T-helper 2 cell treated with Interferon-gamma antibody and Interleukin-4, amounts not matched to agents 5 μg/mL and 100 μg/mL, for 36 hours (primary cell): ENCODE measurements at places on chromosomes 1 and 21.

DNA sequence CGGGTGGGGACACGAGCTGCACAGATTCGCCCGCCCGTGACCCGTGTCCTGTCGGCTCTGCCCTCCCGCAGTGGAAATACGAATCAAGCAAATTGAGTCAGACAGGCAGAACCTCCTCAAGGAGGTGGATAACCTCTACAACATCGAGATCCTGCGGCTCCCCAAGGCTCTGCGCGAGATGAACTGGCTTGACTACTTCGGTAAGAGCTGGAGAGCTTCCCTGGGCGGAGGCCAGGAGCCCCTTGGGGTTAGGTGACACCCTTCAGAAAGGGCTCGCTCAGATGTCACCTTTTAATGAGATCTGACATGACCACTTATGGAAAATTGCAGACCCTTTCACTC lies 489 bp downstream of the CDCA8 start:
- peak overlapping the region; percentile 96 for H3K4me3 ChIP-seq
- no peaks in the 10 kb centered on the region for H3K27me3 ChIP-seq
- no peak for DNase-seq
- peaks cover 32% of the 10 kb centered on the region for H3K36me3 ChIP-seq
- peaks cover 43% of the 10 kb centered on the region for H3K4me1 ChIP-seq

DNA sequence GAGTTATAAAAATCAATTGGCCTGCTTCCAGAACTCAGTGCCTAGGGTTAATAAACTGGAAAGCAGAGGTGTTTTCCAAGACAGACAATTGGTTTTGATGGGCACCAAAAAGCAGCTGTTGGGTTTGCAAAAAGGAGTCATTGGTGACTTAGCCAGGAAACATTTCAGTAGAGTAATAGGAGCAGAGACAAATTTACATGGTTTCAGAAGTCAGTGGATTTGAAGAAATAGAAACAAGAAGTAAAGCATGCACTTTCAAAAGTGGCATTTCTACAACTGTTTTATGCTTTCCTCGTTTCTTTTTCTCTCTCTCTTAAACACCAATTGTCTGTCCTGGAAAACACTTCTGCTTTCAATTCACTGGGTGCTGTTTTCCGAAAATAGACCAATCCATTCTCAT lies 87.8 kb downstream of the GLUL start:
- H3K36me3 ChIP-seq, result no peaks in the 10 kb centered on the region
- H3K27me3 ChIP-seq, result no peaks in the 10 kb centered on the region
- H3K4me1 ChIP-seq, result peaks cover 30% of the 10 kb centered on the region

GRCh38 chr1:155969377-155969791 lies 9.0 kb downstream of the ARHGEF2 start:
- peaks cover 72% of the 10 kb centered on the region for H3K4me1 ChIP-seq
- H3K27ac ChIP-seq, result peak overlapping the region; percentile 83
- H3K36me3 ChIP-seq, result peaks cover 72% of the 10 kb centered on the region

DNA sequence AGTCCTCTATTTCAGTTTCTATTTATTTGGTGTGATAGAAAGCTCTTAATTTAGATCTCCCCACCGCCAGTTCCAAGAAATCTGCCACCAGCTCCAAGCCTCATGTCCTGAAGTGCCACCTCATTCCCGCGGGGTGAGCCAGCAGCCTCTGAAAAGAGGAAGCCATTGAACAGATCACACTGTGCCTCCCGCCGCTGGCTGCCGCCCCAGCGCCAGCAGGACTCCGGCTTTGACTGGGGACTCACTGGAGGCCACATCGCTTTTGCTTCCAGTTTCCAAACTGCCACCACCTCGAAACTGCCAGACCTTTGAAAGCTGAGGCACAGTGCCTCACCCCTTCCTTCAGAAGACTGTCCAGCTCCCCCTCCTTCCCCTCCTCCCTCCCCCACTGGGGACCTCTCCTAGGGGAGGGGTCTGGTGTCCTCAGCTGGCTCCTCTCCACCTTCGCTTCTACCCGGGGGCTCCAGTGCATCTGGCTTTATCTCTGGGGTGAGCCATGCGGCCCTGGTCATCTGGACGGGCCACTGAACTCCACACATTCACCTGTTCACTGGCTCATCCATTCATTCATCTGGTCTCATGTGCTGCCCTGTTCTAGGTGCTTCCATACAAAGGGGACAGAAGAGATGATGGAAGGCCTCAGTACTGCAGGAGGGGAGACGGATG lies 58.9 kb downstream of the VPS26C start:
- H3K4me3 ChIP-seq, result peak overlapping the region; percentile 71
- H3K27me3 ChIP-seq, result peaks cover 2% of the 10 kb centered on the region
- peak overlapping the region; percentile 76 for H3K27ac ChIP-seq
- H3K4me1 ChIP-seq, result peaks cover 15% of the 10 kb centered on the region
- H3K36me3 ChIP-seq, result peaks cover 2% of the 10 kb centered on the region

DNA sequence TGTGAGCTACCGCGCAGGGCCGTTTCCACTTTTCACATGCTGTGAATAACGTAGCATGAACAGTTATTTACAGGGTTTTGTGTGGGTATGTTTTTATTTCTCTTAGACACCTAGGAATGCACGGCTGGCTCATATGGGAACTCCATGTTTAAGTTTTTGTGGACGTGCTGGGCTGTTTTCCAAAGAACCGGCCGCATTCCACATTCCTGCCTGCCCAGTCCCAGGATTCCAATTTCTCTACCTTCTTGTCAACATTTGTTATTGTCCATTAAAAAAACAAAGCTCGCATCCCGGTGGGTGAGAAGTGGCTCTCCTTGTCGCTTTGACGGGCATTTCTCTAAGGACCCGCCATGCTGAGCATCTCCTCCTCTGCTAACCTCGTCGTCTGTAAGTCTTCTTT lies 47.1 kb upstream of the LRRC3 start:
- H3K27me3 ChIP-seq, result no peaks in the 10 kb centered on the region
- no peaks in the 10 kb centered on the region for H3K4me1 ChIP-seq
- peaks cover 37% of the 10 kb centered on the region for H3K36me3 ChIP-seq
- no peak for DNase-seq
- no peak overlapping the region for H3K4me3 ChIP-seq

GRCh38 chr1:199721001-199721400 lies 306.5 kb upstream of the NR5A2 start:
- peaks cover 5% of the 10 kb centered on the region for H3K4me1 ChIP-seq
- no peak overlapping the region for H3K27ac ChIP-seq
- H3K4me3 ChIP-seq, result no peak overlapping the region
- peaks cover 2% of the 10 kb centered on the region for H3K27me3 ChIP-seq
- no peak for DNase-seq

GRCh38 chr1:244199902-244200301 lies 148.8 kb downstream of the ZBTB18 start:
- H3K36me3 ChIP-seq, result no peaks in the 10 kb centered on the region
- H3K27me3 ChIP-seq, result peaks cover 1% of the 10 kb centered on the region
- no peak overlapping the region for H3K27ac ChIP-seq
- no peak overlapping the region for H3K4me3 ChIP-seq
- no peaks in the 10 kb centered on the region for H3K4me1 ChIP-seq

DNA sequence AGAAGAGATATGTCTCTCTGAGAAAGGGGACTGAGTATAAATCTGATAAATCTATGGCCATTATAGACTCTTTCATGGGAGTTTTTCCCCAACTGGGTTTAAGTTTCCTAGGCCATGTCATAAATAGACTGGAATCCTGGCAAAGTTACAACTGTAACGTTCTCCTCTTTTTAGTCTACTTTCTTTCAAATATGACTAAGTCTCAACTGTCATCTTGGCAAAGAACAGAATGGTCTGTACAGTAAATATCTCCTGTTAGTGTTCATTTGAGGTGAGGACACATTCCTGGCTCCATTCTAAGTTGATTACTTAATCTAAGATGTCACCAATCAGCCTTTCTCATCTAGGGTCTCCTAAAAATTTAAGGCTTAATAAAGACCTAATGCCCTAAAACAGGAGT lies 300.5 kb downstream of the BRINP2 start:
- DNase-seq, result no peak
- H3K36me3 ChIP-seq, result no peaks in the 10 kb centered on the region
- no peaks in the 10 kb centered on the region for H3K4me1 ChIP-seq

DNA sequence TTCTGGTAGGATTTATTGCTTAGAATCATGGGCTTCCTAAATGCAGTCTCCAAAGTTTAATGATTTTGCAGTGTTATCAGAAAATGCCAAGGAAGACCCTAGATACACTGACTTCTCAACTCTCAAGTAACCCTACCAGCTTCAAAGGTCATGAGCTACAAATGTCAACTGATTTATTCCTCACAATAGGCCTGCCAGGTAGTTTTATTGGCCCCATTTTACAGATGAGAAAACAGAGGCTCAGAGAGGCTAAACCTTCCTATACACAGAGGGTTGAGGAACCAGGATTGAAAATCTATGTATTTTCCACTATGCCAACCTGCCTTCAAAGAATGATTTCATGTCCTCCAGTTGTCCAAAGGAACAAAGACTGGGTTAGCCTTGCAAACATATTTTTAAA lies 384.4 kb upstream of the POU3F1 start:
- H3K4me1 ChIP-seq, result no peaks in the 10 kb centered on the region
- DNase-seq, result no peak
- no peak overlapping the region for H3K4me3 ChIP-seq
- H3K36me3 ChIP-seq, result no peaks in the 10 kb centered on the region

GRCh38 chr1:179867493-179868330 lies 9.9 kb downstream of the TOR1AIP2 start:
- H3K4me3 ChIP-seq, result no peak overlapping the region
- peaks cover 11% of the 10 kb centered on the region for H3K4me1 ChIP-seq
- no peak for DNase-seq
- no peak overlapping the region for H3K27ac ChIP-seq

- H3K4me3 ChIP-seq, result no peak overlapping the region
- no peak overlapping the region for H3K27ac ChIP-seq
These were observed 76.5 kb downstream of the VWA5B1 start for GRCh38 chr1:20367116-20367585.

DNA sequence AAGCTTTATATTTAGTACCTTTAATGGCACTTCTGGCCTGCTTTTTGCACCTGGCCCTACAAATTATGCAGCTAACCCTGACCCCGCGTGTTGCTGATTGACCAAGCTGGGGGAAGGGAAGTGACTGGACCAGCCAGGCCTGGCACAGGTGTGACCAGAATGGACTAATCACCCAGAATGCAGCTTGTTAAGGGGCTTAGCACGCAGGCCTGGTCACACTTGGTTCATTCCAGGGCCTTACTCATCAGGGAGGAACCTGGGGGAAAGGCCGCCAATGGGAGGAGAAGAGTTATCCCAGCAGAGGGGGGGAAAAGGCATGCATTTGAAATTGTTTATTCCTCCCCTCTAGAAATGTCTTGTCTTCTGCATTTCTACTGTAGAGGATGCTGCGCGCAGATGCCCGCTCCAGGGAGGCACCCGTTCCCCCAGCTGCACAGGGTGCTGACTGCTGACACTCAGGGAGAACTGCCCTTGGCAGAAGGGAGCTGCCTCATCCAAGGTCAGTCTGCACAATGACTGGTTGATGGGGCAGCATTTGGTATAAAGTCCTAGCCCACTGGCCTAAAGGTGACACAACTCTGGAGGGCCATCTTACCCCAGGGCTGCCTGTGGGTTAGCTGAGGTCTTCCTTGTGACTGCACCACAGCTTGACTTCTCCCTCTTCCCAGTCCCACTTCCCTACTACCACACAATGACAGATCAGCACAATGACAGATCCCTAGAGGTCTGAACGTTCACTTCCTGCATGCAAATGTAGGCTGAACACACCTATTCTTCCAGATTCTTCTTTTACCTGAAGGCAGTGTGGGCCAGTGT lies 29.0 kb downstream of the DHCR24 start:
- no peaks in the 10 kb centered on the region for H3K27me3 ChIP-seq
- H3K4me1 ChIP-seq, result peaks cover 8% of the 10 kb centered on the region
- no peak overlapping the region for H3K4me3 ChIP-seq
- DNase-seq, result no peak
- H3K36me3 ChIP-seq, result peaks cover 53% of the 10 kb centered on the region
- no peak overlapping the region for H3K27ac ChIP-seq

DNA sequence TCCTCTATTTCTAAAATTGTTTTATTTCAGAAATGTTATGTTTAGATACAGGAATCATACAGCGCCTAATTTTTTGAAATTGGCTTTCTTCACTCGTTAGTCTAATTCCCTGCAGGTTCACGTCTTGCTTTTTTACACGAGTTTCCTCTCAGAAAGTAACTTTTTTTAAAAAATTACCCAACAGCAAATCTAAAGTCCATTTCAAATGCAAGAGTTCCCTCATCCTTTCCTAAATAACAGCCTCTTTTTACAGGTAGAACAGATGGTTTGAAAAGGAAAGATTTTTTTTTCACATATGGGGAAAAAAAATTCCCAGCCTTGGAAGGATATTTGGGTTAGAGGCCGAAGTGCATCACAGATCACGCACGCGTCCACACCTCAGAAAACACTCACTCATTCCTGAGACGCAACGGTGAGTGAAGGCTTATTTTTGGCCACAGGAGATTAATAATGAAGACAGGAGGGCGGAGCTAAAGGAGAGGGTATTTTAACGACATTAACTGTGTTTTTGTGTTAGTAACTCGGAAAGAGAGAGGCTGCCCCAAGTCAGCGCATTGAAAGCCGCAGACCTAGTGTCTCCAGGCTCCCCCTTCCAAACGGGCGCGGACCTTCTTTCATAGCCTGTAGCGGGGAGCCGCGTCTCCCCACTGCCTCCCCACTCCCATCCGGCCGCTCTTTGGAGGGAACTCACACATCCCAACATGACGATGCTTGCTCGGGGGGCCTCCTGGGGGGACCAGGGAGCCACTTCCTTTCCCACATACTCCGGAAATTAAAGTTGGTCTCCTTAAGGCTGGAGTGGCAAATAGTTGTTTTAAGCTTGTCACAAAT lies 969 bp upstream of the RIPK4 start:
- peaks cover 4% of the 10 kb centered on the region for H3K36me3 ChIP-seq
- DNase-seq, result no peak
- peaks cover 77% of the 10 kb centered on the region for H3K27me3 ChIP-seq
- peak overlapping the region; percentile 81 for H3K4me3 ChIP-seq
- no peak overlapping the region for H3K27ac ChIP-seq

GRCh38 chr1:172581273-172581672 lies 48.3 kb downstream of the SUCO start:
- DNase-seq, result no peak
- H3K4me3 ChIP-seq, result no peak overlapping the region
- H3K27ac ChIP-seq, result no peak overlapping the region

DNA sequence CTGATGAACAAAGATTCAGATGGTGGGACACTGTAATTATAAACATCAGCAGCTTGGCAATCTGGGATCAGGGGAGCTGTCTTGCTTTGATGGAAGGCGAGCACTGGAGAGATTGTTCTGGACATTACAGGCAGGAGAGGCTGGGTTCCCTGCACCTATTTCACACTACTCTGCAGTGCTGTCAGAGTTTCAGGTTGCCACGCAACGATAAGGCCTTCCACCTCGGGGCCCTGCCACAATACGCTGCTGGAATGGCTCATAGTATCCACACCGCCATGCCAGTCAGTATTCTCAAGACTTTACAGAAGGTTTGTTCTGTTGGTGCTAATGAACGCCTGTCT lies 96.8 kb downstream of the GLIS1 start:
- no peak overlapping the region for H3K27ac ChIP-seq
- DNase-seq, result no peak
- H3K4me3 ChIP-seq, result no peak overlapping the region
- H3K4me1 ChIP-seq, result no peaks in the 10 kb centered on the region
- H3K27me3 ChIP-seq, result peaks cover 12% of the 10 kb centered on the region

GRCh38 chr1:48025076-48025475 lies 27.9 kb upstream of the TRABD2B start:
- H3K4me1 ChIP-seq, result no peaks in the 10 kb centered on the region
- DNase-seq, result no peak
- peaks cover 4% of the 10 kb centered on the region for H3K27me3 ChIP-seq
- no peaks in the 10 kb centered on the region for H3K36me3 ChIP-seq
- H3K27ac ChIP-seq, result no peak overlapping the region
- no peak overlapping the region for H3K4me3 ChIP-seq

- no peak for DNase-seq
- H3K4me3 ChIP-seq, result peak overlapping the region; percentile 99
- peaks cover 16% of the 10 kb centered on the region for H3K4me1 ChIP-seq
- H3K27me3 ChIP-seq, result no peaks in the 10 kb centered on the region
These were observed 5.6 kb downstream of the PPP1R15B start for GRCh38 chr1:204405988-204406387.
